ENCODE measurements at places on chromosomes 1 and 21.
A peak's percentile ranks its signal among the peaks of the same experiment; 100 is the strongest.

- no peak for DNase-seq
These were observed 18.8 kb downstream of the PTPRC start for GRCh38 chr1:198657550-198658064.

GRCh38 chr1:22841860-22842281, 130.8 kb downstream of the LACTBL1 start:
- DNase-seq = peak; percentile 67

GRCh38 chr1:97186381-97186780, 464.8 kb downstream of the PTBP2 start:
- no peak for DNase-seq

- DNase-seq = no peak
These were observed 124.7 kb downstream of the SYT2 start for GRCh38 chr1:202585590-202585933.

DNA sequence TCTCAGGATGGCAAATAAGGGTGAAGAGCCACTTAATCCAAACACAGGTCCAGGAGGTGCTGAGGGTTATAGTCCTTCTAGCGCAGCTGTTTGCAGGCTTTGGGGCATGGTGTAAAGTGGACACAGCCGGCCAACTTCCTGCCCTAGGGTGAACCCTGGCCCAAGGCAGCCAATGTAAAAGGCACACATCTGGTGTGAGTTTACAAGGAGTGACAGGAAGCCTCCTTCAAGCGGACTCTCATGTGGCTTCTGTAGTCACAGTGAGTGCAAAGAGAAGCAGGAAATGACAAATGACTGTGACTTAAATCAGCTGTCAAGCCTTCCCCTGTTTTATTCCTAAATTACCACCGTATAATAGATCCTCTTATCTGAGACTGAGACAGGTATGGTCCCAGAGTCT, 213.0 kb downstream of the CRB1 start:
- DNase-seq = no peak

DNA sequence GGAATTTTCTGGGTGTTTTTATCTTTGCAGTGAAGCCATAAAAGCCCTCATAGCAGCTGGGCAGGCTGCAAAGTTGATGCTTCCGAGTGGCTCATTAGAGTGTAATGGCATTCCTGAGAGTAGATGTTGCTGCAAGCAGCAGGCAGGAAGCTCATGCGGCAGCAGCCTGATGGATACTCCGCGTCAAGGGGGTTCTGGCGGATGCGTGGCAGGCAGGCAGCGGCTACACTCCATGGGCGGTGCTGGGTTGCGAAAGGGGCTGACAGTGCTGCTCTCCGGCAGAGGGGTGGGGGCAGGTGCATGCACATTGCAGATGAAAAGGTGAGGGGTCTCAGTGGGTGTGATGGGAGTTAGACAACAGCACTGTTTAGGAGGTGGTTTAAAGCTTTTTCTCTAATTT, 93.2 kb upstream of the AJAP1 start:
- no peak for DNase-seq

DNA sequence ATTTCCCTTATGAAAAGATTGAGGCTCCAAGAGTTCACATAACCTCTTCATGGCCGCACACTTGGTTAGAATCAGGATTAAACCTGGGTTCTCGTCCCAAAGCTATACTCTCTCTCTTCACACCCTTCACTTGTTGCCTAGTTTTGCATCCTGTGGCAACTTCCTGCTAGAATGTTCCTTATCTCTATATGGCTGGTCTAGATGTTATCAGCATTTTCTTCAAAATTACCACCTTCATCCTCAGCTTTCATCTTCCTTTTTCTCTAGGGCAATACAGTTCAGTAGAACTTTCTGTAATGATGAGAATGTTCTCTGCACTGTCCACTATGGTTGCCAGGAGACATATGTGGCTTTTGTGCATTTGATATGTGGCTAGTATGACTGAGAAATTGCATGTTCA, 31.1 kb upstream of the BCAR3 start:
- no peak for DNase-seq

GRCh38 chr1:117173691-117174090, 37.0 kb downstream of the VTCN1 start:
- DNase-seq = no peak

DNA sequence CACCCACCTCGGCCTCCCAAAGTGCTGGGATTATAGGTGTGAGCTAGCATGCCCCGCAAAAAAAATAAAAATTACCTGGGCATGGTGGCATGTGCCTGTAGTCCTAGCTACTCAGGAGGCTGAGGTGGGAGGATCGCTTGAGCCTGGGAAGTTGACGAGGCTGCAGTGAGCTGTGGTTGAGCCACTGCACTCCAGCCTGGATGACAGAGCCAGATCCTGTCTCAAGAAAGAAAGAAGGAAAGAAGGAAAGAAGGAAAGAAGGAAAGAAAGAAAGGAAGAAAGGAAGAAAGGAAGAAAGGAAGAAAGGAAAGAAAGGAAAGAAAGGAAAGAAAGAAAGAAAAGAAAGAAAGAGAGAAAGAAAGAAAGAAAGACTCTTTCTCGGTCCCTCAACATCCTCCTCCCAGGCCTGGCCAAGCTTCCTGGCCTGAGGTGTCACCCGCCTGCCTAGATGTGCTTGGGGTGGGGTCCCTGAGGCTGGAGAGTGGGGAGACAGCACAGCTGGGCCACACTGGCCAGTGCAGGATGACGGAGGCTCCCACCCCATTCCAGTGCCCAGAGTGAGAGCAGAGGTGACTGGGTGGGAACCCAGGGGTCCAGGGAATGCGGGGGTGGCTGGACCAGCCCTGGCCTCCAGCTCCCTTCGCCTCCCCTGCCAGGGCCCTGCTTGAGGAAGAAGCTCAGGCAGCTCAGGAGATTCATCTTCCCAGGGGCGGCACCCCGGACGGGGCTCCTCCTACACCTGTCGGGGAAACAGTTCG, 10.2 kb upstream of the GNB1 start:
- no peak for DNase-seq

DNA sequence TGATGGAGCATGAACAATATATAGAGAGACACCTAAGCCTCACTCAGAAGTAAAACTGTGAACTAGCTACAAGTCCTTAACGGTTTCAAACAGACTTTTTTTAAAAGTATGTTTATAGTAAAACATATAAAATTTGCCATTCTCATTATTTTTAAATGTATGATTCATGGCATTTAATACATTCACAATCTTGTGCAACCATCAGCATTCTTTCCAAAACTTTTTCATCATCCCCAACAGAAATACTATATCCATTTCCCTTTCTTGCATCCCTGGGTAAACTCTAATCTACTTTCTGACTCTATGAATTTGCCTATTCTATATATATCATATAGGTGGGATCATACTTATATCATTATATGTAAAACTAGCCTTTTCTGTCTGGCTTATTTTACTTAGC, 25.5 kb downstream of the EVI5 start:
- DNase-seq = no peak

- no peak for DNase-seq
These were observed 38.8 kb downstream of the PLXNA2 start for GRCh38 chr1:208205216-208206013.

DNA sequence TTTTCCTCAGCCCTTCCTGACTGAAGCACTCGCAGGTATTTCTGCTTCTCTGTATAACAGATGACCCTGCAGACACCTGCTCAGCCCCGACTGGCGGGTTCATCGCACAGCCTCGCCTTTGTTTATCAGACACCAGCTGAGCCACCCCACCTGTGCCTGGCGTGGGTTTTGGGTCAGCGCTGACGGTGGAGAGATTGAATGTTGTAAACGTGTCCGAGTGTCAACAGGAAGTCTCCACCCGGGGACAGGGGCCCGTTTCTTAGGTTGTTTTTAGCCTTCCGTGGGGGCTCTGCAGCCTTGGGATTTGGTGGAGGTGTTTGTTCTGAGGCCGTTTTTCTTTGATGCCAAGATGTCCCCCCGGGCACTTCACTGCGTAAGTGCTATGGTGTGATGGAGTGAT, 60.1 kb downstream of the COL18A1 start:
- DNase-seq = no peak

DNA sequence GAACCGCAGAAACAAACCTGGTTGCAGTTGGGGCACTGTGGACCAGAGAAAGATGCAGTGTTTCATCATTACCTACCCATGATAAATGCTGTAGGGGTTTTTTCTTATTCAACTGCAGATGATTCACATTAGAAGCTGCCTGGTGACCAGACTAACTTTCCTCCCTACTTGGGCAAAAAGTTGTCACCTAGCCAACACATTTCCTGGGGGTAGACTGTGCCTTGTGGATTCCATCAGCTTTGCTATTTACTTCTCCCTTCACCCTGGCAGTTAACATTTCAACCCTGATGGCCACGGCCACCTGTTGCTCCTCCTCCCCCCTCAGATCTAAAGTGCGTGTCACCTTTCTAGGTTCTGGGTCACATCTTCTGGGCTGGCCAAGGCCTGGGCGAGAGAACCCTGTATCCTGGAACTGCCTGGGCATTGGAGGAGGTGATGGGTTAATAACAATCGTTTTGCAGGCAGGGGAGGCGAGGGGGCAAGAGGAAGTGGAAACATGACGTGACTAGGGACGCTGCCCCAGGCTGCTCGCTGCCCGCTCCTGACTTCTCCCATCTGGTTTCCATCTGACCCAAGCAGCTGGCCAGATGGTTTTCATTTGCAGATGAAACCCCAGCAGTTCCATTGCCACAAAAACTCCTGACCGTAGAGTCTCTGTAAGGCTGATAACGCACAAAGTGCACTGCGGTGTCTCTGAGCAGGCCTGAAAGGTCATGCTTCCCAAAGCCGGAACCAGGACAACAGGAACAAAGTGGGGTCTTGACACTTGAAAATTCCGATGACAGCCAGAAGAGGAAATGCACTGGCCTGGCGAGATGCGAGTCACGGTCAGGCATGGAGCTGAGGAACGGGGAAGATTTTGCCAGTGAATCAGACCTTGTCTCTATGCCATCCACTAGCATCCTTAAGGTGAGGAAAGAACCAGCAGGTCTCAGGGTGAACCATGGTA, 36.6 kb downstream of the CAPZB start:
- peak; percentile 76 for DNase-seq

GRCh38 chr1:13725714-13726175, 25.8 kb downstream of the PRDM2 start:
- DNase-seq = peak; percentile 46

- peak; percentile 69 for DNase-seq
These were observed 69.2 kb upstream of the SSBP3 start for GRCh38 chr1:54475357-54475881.

- DNase-seq = peak; percentile 93
These were observed 139.7 kb downstream of the TSEN15 start for GRCh38 chr1:184191181-184191621.

- no peak for DNase-seq
These were observed 605.5 kb downstream of the LTN1 start for GRCh38 chr21:28387220-28387619.
